GM23248 (cell line): ENCODE measurements at places on chromosomes 4 and X. TPM values are rescaled to one million over a fixed set of nuclear protein-coding genes. Genes with fewer than 3 reads are reported as not detected.

- DNase-seq = no peak
- H3K27me3 ChIP-seq = no peaks in the 10 kb centered on the region
- H3K36me3 ChIP-seq = no peaks in the 10 kb centered on the region
- H3K4me1 ChIP-seq = no peaks in the 10 kb centered on the region
- H3K27ac ChIP-seq = no peak overlapping the region
Measured at GRCh38 chrX:39528161-39528916, 569.4 kb downstream of the BCOR start.

Gene MAPK10
- total RNA-seq = 0.89 and 1.3 TPM in 2 replicates

DNA sequence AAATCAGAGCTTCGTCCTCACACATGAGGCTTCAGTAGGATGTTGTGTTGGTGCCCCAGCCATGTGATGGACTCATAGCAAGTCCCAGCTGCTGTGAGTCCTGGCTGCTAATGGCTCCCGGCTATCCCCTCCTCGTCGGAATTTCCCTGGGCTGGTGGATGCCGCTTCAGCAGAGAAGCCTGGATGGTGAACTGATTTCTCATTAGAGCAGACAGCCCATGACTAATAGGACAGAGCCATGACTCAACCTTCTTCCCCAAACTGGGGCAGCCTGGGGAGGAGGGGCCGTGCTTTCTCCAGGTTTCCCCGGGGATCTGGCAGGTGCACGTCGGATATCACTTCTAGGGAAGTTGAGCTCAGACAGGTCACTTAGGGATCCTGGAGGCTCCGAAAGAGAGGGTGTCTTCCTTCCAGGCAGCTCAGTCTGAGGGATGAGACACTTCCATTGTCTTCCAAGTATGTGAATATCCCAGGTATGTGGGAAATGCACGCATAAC, 112.7 kb downstream of the ASMT start:
- no peaks in the 10 kb centered on the region for H3K36me3 ChIP-seq
- no peaks in the 10 kb centered on the region for H3K4me1 ChIP-seq
- no peak overlapping the region for H3K4me3 ChIP-seq
- DNase-seq = peak; percentile 11
- no peak overlapping the region for H3K27ac ChIP-seq

GRCh38 chr4:185909972-185910371, 98.0 kb upstream of the SORBS2 start:
- no peaks in the 10 kb centered on the region for H3K36me3 ChIP-seq
- H3K27ac ChIP-seq = no peak overlapping the region
- DNase-seq = no peak
- peaks cover 8% of the 10 kb centered on the region; the same call in 1 of the 2 replicates for H3K4me1 ChIP-seq

DNA sequence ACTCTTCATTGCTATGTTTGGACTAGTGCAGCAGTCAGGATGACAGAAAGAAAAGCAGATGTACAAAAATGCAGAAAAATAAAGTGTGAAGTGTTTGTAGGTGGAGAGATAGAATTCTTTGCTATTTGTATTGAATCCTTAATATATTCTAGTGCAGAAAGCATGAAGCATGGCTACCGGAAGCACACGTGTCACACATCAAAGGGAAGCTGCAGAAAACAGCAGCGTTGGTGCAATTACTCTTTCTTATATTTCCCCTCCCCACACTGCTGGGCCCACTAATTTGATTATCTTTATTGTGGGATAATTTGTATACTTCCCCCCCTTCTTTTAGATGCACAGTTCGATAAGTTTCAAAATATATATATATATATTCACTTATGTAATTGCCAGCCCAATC, 35.9 kb upstream of the TAPT1 start:
- H3K27ac ChIP-seq = no peak overlapping the region
- H3K4me1 ChIP-seq = no peaks in the 10 kb centered on the region
- no peaks in the 10 kb centered on the region for H3K36me3 ChIP-seq
- no peaks in the 10 kb centered on the region for H3K27me3 ChIP-seq
- no peak for DNase-seq

Gene DGKK
- not detected in 2 replicates for total RNA-seq

DNA sequence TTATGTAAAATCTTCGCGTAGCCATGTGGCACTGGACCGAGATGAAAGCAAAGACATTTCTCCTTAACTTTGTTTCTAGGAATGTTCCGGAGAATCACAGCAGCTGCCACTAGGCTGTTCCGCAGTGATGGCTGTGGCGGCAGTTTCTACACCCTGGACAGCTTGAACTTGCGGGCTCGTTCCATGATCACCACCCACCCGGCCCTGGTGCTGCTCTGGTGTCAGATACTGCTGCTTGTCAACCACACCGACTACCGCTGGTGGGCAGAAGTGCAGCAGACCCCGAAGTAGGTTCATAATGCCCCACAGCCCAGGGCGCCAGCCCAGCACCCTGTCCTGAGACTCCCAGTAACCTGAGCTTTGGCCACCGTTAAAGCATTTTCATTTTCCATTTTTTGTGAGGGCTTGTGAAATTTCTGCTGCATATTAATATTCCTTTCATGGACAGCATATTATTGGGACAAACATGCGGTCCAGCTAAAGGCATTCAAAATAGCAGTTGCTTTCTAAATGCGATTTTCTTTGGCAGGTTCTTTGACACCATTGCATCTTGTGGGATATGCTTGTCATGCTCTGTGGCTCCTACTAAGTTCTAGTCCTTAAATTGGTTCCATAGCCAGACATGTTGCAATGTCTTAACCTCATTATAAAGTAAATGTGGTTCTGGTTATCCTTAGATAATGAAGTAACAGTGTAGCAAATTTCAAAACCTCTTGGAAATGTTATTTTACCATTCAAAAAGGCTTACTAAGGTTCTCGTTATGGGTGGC, 49.1 kb upstream of the MSANTD1 start:
- peaks cover 24% of the 10 kb centered on the region for H3K4me1 ChIP-seq
- DNase-seq = peak; percentile 65
- H3K27ac ChIP-seq = 0 out of 2 replicates have a peak overlapping the region, but pooled peaks have one; percentile 15
- H3K27me3 ChIP-seq = no peaks in the 10 kb centered on the region
- H3K4me3 ChIP-seq = no peak overlapping the region
